ENCODE measurements at places on chromosomes 1 and 21.

DNA sequence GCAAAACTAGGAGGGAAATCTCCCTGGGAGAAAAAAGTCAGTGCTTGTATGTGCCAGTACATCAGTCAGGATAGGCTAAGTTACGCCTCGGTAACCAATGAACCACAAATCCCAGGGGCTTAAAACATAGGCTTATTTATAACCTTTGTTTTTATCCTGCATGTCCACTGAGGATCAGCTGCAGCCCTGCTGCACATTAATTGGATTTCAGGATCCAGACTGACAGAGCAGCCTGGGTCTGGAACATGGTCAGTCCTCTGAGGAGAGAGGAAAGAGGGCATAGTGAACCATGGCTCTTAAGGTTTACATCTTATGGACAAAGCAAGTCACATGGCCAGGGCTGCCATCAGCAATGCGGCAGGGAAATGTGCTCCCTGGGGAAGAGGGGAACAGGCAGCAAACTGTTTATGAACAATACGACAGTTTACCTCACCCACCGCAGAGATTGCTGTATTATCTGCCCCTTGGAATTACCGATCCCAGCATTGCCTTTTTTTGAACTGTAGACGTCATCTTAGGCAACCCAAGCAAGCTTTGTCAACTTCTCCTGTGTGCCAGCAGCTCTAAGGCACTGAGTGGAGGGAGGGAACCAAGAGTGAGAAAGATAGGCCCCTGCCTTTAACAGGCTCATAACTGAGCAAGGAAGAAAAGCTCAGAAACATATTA is 9.1 kb upstream of the SPRR4 start:
- no peak for DNase-seq

- no peak for DNase-seq
Measured at GRCh38 chr1:172326136-172326535, 94.3 kb upstream of the C1orf105 start.

GRCh38 chr1:226520640-226521355 is 27.8 kb upstream of the STUM start:
- DNase-seq = no peak

- no peak for DNase-seq
Measured at GRCh38 chr21:31845151-31845729, 27.6 kb upstream of the HUNK start.

DNA sequence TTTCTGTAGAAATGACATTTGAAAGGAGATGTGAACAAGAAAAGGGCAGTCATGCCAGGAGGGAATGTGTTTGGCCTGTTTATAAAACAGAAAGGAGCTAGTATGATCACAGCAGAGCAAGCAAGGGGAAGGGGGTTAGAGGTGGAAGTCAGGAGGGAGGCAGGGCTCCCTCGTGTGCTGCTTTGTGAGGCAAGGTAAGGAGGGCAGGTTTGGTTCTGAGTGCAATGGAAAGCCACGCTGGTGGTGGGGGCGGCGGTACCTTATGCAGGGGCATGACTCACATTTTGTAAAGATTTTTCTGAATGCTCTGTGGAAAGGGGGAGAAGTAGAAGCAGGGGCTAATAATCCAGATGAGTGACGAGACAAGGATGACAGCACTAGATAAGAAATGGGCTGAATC is 197.5 kb upstream of the C8B start:
- no peak for DNase-seq

DNA sequence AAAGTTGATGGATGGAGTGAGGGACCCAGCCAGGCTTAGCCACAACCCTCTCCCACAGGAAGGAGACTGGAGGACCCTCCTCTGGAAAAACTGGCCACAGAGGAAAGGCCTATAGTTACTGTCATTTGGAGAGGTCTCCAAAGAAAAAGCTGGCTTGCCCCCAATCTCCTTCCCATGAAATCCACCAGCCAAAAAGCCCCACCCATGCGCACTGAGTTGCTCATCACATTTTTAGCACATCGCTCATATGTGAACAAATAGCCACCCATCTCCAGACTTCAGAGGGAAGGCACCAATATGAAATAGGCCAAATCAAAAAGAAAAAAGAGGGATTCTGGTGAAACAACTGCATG is 36.9 kb upstream of the QSOX1 start:
- no peak for DNase-seq

DNA sequence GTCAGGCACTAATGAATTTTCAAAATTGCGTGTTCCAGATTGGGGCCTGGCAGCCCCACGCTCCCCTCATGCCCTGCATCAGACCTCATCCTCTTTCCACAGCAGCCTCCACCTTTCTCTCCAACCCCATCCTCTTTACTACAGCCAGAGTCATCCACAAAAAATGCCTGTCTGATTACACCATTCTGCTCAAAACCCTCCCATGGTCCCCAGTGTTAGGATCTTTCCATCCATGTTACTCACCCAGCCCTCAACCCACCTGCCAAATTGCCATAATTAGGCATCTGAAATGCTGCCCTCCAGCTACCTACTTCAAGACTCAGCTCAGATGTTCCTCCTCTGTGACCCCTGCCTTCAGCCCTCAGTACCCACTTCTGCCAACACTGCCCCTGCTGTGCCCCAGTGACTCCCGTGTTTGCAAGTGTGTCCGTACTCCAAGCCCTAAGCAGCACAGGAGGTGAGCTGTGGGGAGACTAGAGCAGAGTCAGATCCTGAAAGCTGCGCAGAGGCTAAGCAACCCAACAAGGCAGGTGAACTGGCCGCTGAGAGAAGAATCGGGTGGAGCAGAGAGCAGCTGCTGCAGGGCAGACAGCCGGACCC is 715 bp upstream of the ARTN start:
- no peak for DNase-seq

DNA sequence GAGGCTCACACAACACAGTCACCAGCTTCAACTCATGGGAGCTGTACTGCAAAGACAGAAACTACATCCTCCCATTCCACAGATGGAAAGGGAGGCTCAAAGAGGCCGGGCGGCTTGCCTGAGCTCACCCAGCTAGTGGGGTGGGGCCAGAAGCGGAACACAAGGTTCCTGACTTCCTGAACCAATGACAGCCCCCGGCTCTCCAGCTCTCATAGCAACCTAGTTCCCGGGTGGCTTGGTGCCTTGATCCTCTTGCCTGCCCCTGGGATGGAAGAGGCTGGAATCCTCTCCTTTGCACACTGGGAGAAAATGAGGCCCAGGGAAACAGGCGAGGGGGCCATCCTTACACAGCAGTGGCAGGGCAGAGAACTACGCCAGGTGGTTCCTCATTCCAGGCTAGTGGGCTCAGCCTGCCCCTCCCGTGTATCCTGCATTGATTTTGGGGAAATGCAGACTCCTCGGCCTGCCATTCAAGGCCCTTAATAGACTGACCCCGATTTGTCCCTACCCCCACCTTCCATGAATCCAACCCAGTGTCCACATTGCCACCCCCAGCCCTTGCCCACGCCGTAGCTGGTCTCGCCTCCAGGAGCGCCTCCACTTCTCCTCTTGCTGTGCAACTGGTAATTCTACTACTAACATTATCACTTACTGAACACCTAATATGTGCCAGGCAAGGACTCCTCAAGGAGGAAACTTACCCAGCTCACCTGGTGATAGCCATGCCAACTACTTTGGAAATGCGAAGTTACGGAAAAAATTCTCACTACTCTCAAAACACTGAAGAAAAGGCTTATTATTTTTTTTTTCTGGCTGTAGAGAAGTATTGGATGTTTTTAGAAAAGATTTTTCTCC is 5.0 kb downstream of the RAP1GAP start:
- peak; percentile 42 for DNase-seq

- DNase-seq = no peak
Measured at GRCh38 chr1:12075195-12076114, 12.4 kb downstream of the TNFRSF8 start.

DNA sequence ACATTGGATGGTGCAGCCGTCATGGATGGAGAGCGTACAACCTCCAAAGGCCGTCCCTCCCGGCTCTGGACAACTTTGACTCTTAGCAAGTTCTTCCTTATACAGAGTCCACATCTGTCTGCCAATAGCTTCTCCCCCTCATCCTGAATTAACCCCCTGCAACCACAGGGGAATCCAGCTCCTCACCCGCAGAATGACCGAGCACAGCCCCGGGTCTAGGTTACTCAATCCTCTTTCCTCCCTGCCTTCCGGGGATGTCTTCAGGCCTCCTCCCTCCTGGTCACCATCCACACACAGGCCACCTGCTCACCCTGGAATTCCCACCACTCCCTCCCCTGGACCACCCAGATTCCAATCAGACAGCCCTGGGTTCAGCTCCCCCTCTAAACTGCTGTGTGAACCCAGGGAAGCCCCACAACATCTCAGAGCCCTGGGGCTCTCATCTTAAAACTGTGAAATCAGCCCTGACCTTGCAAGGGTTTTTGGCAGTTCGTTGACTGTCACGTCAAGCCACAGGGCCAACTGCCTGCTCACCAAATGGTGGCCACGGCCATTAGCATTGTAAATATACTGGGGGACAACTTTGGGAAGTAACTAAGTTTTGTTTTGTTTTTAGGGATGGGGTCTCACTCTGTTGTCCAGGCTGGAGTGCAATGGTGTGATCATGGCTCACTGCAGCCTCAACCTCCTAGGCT is 54.2 kb downstream of the HSPG2 start:
- no peak for DNase-seq

GRCh38 chr1:173775578-173776226 is 48.8 kb upstream of the DARS2 start:
- no peak for DNase-seq

GRCh38 chr21:41664881-41665765 is 101.7 kb downstream of the RIPK4 start:
- no peak for DNase-seq

DNA sequence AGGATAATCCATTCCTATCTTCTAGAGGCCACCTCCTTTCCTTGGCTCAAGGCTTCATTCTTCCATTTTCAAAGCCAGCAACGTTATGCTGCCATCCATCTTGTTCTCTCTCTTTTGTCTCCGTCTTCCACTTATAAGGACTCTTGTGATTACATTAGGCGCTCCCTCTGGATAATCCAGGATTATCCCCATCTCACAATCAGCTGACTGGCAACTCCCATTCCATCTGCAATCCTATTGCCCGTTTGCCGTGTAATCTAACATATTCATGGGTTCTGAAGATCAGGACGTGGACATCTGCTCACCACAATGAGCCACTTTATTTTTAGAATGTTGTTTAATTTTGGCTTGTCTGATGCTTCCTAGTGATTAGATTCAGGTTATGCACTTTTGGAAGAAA is 89.3 kb downstream of the EBNA1BP2 start:
- no peak for DNase-seq

DNA sequence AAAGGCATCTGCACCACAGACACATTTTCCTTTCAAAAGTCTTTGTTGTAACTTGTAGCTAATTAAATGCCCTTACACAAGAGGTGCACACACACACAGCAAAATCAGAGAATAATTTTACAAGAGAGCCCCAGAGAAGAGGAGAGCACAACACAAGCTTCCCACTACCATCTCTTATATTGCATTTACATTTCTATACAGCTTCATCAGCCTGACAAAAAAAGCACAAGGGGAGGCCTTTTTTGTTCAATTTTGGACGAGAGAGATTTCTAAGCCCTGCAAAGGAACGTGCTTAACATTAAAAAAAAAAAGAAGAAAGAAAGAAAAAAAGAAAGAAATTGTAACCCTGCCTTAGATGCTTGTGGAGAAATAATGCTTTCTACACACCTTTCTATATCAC is 17.1 kb upstream of the ESRRG start:
- DNase-seq = no peak

DNA sequence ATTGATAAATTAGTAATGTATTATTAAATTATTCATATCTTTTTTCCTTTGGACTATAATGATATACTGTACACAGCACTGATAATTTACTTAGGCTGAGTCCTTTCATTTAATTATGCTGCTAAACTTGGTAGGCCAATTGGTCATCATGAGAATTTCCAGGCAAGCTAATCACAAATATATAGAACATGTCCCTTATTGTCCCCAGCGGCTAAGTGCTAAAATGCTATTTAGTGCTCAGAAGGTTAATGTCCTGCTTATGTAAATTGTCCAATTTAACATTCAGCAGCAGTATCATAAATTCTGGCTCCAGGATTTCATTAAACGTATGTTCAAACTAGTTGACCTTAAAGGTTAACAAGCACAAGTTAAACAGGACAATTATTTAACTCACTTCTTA is 30.0 kb upstream of the RRP15 start:
- no peak for DNase-seq

DNA sequence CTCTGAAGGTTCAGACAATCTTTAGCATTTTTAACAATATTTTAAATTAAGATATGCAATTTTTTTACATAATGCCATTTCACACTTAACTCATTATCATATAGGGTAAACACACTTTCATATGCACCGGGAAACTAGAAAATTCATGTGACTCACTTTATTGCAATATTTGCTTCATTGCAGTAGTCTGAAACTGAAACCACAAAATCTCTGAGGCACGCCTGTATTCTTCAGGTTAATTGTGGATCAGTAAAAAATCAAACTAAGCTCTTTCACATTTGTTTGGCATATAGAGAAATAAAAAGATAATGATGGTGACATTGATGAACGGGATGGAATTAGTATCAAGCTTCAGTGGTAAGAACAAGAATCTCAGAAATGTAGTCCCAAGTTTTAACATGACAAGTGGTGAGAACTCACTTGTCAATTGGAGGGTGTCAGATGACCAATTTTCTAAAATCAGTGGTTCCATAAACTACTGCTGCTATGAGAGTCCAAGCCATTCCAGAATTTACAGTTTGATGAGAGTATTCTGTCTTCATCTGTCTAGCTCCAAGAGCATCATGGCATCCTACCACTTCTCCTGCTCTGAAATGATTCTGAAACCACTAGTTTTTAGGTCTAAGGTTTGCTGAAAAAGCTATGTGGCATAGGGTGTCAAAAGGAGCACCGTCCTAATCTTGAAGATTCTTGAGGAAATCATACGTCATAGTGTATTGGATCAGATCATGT is 281.0 kb downstream of the PTPRC start:
- DNase-seq = no peak

DNA sequence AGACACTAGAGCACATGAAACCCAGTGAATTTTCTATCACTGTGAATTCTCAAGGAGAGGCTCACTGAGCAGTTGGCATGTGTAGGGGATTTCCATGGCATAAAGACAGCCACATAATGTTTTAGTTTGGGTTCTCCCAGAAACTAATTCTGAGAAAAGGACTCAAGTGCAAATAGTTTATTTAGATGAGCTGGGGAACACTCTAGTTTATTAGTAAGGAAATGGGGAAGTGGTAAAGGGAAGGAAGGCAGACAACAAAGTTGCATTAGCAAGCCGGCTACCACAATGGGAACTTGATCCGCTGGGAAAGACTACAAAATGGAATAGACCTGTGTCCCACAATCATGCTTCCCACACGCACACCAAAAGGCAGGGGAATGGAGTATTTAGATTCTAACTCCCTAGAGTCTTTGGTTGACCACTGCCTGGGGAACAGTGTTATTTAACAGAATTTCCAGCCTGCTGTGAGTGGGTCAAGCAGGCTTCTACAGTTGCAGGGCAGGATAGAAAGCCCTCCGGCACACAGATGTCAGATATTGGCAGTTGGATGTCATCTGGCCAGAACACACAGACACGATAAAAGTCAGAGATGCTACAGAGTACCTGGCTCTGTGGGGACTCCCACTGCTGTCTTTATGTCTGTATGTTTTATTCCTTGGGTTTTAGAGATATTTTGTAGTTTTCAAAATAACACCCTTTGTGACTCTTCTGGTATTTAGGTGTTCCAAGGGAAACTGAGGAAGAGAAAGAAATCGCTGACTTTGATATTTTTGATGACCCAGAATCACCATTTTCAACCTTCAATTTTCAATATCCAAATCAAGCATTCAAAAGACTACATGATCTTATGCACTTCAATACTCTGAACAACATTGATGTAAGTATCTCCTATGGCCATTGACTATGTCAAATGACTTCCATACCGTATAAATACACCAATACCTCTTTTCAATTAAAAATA is 150.1 kb downstream of the PLA2G4A start:
- DNase-seq = no peak

Measured in cerebellar cortex (tissue), 1 donor.